Activated naive CD8-positive, alpha-beta T cell treated with anti-CD3 and anti-CD28 coated beads, Interleukin-2, amount 50 U/mL, for 16 hours (primary cell): ENCODE measurements at places on chromosomes 2 and 18.

DNA sequence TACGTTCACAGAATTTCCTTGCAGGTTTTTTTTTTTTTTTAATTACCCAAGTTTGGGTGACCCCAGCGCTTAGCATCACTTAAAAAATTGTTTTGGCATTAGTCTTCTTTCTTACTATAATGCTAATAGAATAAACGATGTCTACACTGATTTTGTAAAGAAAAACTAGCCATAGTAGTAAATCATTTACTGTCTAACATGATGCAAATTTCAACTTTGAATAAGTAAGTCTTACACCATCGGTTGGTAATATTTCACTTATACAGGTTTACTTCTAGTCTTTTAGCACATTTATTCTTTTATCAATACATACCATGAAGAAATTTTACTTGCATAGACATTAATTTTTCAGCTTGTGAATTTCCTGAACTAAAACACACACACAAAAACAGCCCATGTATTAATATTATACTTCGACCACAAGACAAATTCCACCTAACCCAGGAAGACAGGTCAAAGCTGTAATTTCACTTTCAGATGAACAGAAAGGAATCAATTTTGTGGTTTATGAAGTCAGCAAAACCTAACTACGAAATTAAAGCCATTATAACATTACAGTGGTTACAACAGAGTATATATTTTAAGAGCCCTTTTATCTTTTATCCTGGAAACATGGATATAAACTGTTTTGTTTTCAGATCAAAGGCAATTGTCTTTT is 1.9 kb downstream of the YES1 start:
- no peak for DNase-seq

- DNase-seq, result no peak
Measured at GRCh38 chr2:10469955-10470608, 22.0 kb upstream of the ODC1 start.

DNA sequence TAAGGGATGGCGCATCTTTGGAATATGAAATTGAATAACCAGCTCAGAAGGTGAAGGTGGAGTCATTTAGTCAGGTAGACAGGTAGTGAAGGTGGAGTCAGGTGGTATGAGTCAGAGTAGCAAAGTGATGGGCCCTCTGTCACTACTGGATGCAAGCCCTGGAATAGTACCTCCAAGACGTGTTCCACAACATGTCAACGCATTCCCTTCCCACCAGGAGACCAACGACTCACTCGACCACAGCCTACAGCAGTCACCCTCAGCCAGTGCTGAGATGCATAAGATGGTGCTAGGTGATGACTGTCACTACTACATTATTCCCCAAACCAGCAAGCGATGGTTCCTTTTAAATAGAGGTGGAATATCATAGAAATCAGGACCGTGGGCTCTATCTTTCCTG is 6.8 kb downstream of the CPLX4 start:
- no peak for DNase-seq

DNA sequence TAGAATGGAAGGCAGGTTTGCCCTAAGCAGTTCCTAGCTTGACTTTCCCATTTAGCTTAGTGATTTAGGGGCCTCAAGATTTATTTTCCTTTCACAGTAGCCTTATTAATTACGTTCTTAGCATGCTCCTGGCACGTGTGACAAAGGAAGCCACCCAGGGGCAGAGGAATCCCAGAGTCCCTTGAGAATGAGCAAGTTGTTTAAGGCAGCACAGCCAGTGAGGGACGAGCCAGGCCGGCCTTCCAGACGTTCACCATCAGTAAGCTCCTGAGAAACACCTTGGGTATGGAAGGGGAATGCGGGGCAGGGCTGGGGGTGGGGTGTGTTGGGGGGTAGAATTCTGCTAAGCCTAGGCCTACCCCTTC is 76.3 kb downstream of the SOWAHC start:
- DNase-seq, result no peak

- no peak for DNase-seq
Measured at GRCh38 chr2:33511141-33511540, 34.7 kb downstream of the RASGRP3 start.

DNA sequence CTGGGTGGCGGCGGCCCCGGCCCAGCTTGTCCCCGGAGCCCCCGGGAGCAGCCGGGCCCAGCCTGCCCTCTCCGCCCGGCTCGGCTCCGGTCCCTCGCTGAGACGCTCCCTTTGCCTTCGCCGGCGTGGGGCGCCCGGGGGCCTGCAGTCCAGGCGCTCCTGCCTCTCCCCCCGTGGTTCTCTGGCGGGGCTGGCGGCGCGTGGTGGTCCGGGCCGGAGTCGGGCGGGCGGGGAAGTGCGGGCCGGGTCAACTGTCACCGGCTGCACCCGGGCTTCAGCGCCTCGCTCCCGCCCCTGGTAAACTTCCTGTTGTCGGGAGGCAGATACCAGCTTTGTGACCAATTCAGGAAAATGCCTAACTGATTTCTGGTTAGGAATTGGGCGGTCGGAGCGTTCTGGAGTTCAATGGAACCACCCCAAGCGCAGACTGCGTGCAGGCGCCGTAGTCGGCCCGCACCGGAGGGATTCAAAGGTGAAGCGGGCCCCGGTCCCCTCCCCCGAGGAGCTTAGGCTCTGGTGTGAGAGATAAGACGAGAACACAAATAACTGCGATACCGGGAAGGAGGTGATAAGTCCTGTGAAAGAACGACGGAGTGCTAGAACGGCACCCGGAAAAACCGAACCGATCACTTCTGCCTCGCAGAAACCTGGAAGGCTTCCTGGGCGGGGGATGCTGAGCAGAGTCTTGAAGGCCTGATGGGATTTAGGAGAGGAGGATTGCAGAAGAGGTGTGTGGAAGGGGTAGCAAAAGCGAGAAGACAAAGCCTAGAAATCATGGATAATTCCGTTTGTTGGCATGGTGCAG is 891 bp downstream of the CAB39 start:
- no peak for DNase-seq

DNA sequence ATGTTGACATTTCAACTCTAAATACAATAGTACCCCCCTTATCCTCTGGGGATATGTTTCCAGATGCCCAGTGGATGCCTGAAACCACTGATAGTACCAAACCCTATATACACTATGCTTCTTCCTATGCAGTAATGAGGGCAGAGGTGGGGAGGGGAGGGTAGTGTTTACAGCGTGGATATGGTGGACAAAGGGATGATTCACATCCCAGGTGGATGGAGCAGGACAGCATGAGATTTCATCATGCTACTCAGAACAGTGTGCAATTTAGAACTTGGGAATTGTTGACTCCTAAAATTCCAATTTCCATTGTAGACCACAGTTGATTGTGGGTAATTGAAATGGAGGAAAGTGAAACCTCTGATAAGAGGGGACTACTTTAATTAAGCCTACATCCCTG is 75.4 kb downstream of the TSN start:
- DNase-seq, result no peak

GRCh38 chr2:12044857-12045256 is 298.4 kb downstream of the LPIN1 start:
- no peak for DNase-seq

DNA sequence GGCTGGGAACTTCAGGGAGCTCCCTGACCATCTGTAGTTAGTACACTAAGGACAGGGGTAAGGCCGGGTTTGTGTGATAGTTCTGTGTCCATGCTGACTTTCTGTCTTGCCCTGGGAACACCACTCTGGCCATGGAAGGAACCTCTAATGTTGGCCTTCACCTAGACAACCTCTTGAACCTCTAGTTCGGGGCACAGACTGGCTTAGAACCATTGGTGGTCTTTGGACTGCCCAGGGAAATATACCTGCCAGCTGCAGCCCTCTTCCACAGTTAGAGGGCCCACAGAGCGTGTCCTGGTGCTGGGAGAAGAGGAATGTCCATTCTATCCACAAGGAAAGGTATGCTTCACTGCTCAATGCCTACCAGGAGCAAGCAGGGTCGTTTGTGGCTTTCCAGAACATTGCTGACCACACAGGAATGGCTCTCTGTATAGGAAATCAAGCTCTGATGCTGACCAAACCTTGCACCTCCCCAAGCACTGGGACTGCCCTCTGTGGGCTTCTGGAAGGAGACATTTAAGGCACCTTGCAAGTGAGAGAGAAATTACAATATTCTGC is 318.8 kb upstream of the EPAS1 start:
- DNase-seq, result no peak

DNA sequence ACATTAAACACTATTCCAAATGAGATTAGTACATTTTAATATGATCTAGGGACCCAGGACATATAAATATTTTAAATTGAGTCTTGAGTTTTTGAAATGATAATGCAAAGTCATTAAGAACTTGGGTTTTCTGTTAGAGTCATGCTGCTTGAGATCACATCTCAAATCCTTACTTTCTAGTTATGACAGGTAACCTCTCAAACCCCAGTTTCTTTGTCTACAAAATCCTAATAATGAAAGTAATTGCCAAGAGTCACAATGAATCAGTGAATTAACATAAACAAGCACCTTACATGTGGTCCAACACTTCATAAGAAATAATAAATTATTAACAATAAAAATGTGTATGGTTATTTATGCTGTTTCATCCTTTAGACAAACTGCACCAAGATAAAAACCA is 607.6 kb downstream of the LRP1B start:
- no peak for DNase-seq

GRCh38 chr2:70793450-70793849 is 3.0 kb upstream of the FIGLA start:
- no peak for DNase-seq

GRCh38 chr2:229868794-229869193 is 53.0 kb downstream of the TRIP12 start:
- no peak for DNase-seq

DNA sequence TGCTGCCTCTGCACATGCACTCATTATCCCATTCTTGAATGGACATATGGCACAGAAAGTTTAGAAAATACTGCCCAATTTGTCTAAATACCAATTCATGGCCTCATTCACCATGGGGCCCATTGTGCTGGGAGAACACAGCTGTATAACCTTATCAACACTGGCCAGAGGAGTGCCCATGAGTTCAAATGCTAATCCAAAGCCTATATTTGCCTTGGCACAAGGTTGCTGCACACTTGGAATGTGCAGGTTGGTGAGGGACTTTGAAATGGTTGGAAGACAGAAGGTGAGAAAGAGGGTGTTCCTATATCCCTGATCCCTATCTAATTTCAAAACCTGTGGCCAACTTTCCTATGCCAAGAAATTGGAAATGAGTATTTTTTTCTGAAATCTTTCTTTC is 693.9 kb upstream of the ID2 start:
- DNase-seq, result no peak

- DNase-seq, result no peak
Measured at GRCh38 chr2:139805441-139805840, 1025.3 kb upstream of the NXPH2 start.

GRCh38 chr18:75290737-75291358 is 80.3 kb downstream of the TSHZ1 start:
- DNase-seq, result no peak

- no peak for DNase-seq
Measured at GRCh38 chr2:30234180-30234971, 3.0 kb downstream of the LBH start.

DNA sequence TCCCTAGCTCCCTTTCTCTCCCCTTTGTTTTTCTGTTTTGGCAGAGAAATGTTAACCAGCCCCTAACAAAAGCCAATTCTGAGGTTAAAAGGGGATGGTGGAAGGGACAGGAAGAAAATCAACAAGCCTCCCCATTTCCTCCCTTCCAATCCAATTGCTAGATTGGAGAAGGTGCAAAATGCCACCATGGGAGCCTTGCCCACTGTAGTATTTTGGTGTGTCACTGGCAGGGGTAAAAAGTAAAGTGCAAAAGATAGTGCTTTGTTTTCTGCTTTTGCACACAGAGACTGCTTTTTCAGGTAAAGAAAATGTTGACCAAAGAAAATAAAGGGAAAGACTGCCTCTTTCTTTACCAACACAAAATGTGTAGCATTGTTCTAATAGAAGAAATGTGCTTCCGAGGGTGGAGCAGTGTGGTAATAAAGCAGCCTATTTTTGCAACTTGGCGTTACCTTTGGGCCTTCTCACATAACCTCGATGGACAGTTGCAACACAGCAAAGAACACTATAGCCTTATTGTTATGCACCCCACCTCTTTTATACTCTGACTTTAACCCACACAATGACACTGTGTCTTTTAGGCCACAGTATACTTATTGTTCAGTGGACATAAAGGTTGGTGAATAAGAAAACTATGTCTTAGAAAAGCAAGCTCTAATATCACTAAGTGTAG is 861.8 kb downstream of the BCL11A start:
- DNase-seq, result no peak

GRCh38 chr2:32375228-32375892 is 18.5 kb downstream of the BIRC6 start:
- no peak for DNase-seq

- no peak for DNase-seq
Measured at GRCh38 chr2:111143107-111143842, 22.6 kb downstream of the BCL2L11 start.

DNA sequence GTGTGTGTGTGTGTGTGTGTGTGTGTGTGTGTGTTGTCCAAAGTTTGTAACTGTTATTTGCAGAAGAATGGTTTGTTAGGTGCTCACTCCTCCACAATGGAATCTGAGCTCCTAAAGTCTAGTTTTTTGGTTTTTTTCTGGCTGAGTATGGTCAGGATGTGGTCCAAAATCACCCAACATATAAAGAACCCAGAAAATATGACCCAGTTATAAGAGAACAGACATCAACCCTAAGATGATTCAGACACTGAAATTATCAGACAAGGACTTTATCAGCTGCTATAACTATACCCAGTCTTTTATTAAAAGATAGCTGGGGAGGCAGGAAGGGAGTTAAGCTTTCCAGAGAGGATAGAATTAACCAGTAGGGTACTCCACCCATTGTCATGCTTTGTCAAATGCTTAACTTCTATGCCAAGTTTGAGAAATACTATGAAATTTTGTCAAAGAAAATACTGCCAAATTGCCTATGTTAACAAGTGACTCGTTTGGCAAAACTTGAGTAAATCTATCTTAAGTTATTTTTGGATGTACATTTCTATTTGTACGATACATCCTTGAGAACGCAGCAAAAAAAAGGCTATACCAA is 57.5 kb downstream of the TANK start:
- no peak for DNase-seq

- DNase-seq, result peak; percentile 57
Measured at GRCh38 chr2:233100192-233100998, 40.3 kb downstream of the INPP5D start.

- DNase-seq, result no peak
Measured at GRCh38 chr2:109513749-109514588, 99.8 kb downstream of the SEPTIN10 start.

- DNase-seq, result no peak
Measured at GRCh38 chr2:180219491-180219890, 212.4 kb upstream of the CWC22 start.

- no peak for DNase-seq
Measured at GRCh38 chr2:170425281-170425751, 247.4 kb downstream of the MYO3B start.

DNA sequence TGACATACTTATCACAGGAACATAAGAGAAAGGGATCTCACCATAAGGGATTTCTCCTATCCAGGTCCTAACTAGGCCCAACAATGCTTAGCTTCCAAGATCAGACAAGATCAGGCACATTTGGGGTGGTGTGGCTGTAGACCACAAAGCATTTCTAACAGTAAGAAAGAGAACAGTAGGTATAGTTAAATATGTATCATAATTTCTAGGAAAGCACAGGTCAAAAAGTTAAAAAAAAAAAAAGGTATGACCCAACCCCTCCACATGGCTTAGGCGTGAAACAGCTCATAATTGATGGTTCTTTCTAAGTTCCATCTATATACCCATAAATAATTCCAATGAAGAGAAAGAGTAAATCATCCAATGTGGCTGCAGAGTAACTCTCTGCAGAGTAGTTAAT is 6.9 kb downstream of the PRKD3 start:
- DNase-seq, result no peak
